ENCODE measurements at places on chromosomes 4 and X. TPM values are rescaled to one million over a fixed set of nuclear protein-coding genes. Genes with fewer than 3 reads are reported as not detected.

CYTL1 gene
- total RNA-seq, result not detected

BEX5 gene
- total RNA-seq, result 2.4 TPM

PASD1 gene
- total RNA-seq, result not detected

ART3 gene
- not detected for total RNA-seq

BST1 gene
- total RNA-seq, result 0.70 TPM

TEX13B gene
- not detected for total RNA-seq

GPR82 gene
- 0.47 TPM for total RNA-seq

All from activated CD8-positive, alpha-beta memory T cell treated with anti-CD3 and anti-CD28 coated beads, Interleukin-2, amount 10 ng/mL, durations not matched to agents 7 days and 5 days (primary cell).